ENCODE measurements at places on chromosomes 12 and 14. TPM values are rescaled to one million over a fixed set of nuclear protein-coding genes. Genes with fewer than 3 reads are reported as not detected.

Gene SLC17A8
- total RNA-seq: 14.8 TPM

Gene PRB2
- not detected for total RNA-seq

Gene FAM90A1
- 0.58 TPM for total RNA-seq

Gene KRT85
- not detected for total RNA-seq

Gene ERP29
- 115 TPM for total RNA-seq

Gene IFNG
- total RNA-seq: 0.49 TPM

Gene NXPH4
- total RNA-seq: 0.80 TPM

Gene POU6F1
- 9.1 TPM for total RNA-seq

Gene SLC16A7
- total RNA-seq: 16.0 TPM

Gene MMAB
- total RNA-seq: 86.4 TPM

Gene KERA
- 0.26 TPM for total RNA-seq

Gene EEF1AKMT3
- total RNA-seq: 7.6 TPM

Gene BEGAIN
- 1.3 TPM for total RNA-seq

Gene TAS2R10
- total RNA-seq: 2.1 TPM

Gene ZC2HC1C
- total RNA-seq: 6.7 TPM

Gene TMEM179
- total RNA-seq: 0.12 TPM

Gene DTD2
- total RNA-seq: 33.3 TPM

Gene MTERF2
- total RNA-seq: 41.4 TPM

Gene KRT6C
- not detected for total RNA-seq

Gene CDK17
- total RNA-seq: 130 TPM

Gene SCNN1A
- 312 TPM for total RNA-seq

Gene CLEC6A
- 1.1 TPM for total RNA-seq

Gene RAD9B
- total RNA-seq: 0.77 TPM

Gene MMP17
- total RNA-seq: 4.6 TPM

Gene TFCP2
- total RNA-seq: 27.5 TPM

Gene BDKRB1
- 0.23 TPM for total RNA-seq

Gene SIX6
- not detected for total RNA-seq

Gene TAS2R30
- total RNA-seq: 3.5 TPM

Gene ABHD12B
- 0.95 TPM for total RNA-seq

Gene PAH
- 0.64 TPM for total RNA-seq

Gene KCNK13
- 1.4 TPM for total RNA-seq

Gene KCNC2
- 0.06 TPM for total RNA-seq

Gene ACRBP
- 1.6 TPM for total RNA-seq

Gene TAS2R14
- 3.0 TPM for total RNA-seq
